ENCODE measurements at places on chromosomes 7 and 10.

GRCh38 chr10:34702093-34702937 is 112.8 kb downstream of the PARD3 start:
- no peak for DNase-seq

GRCh38 chr7:134879815-134880475 is 100.5 kb downstream of the CALD1 start:
- DNase-seq = no peak

DNA sequence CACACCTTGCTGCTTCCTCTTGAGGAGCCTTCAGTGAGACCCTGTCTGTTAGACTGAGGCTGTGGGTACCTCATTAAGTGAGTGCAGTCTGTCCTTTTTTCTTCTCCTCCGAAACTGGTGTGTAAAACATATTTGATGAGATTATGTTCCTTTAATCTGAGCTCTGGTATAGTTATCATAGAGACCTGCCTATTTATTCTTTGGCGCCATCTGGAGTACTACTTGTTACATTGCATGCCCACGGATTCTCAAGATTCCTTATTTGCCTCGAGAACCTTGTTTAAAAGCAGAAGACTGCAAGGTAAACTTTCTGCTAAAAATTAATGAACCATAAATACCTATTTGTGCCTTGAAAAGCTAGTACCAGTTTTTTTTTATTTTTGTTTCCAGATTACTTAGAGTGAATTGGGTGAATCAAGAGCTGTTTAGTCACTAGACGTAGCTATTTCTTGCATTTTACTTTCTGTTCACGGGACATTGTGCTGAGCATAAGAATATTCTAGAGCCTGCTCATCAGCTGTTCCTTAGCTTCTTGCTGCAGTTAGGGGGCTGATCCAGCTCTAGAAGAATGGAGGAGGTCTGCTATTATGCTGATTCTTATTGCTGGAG is 16.9 kb upstream of the STMP1 start:
- DNase-seq = no peak

GRCh38 chr10:58453105-58453504 is 59.6 kb upstream of the BICC1 start:
- no peak for DNase-seq

GRCh38 chr7:2719007-2719406 is 31.0 kb downstream of the AMZ1 start:
- peak; percentile 40 for DNase-seq

DNA sequence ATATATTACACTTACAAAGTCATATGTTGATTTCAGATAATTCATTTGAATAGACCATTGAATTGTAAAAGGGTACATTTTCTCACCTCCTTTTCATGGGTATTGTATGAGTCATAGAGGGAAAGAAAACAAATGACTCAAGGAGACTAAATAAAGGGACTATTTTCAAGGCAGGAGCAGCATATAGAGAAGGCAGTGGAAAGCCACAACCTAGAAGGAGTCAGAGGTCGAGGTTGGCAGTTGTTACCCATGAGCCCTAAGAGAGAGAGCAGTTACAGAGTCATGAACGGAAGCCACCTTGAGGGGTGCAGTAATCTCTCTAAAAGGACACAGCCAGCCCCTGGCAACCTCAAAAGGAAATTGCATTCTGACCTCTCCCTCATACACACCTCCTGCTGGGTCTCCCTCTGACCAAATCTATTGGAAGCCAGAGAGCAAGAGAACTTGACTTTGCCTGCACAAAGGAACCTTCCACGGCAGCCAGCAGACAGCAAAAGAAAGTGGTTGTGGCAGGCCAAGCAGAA is 137.9 kb downstream of the GRM8 start:
- no peak for DNase-seq

DNA sequence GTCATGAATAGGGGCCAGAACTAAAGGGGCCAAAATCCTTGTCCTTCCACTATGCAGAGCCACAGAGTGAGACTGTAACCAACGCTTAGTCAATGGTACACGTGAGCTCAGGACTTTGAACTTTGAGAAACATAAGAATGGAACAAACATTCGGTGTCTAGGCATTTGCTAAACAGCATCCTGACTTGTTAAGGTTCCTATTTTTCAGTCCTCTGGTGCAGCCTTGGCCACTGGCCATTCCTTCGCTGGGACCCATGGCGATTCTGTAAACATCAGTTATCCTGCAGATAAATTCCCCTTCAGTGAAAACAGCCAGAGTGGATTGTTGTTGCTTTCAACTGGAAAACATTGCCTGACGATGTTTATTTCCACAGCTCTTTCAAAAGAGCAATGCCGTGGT is 266.8 kb downstream of the SORCS1 start:
- no peak for DNase-seq

Measured in KG1 (cell line).